Activated T-cell treated with anti-CD3 and anti-CD28 coated beads for 1 hour (primary cell): ENCODE measurements at places on chromosomes 5 and 9.

- DNase-seq: no peak
These were observed 71.2 kb upstream of the PARP8 start for GRCh38 chr5:50595199-50595598.

GRCh38 chr5:6722015-6722414 is 8.8 kb downstream of the TENT4A start:
- no peak for DNase-seq

GRCh38 chr5:154267516-154267915 is 77.0 kb downstream of the GALNT10 start:
- DNase-seq: no peak

DNA sequence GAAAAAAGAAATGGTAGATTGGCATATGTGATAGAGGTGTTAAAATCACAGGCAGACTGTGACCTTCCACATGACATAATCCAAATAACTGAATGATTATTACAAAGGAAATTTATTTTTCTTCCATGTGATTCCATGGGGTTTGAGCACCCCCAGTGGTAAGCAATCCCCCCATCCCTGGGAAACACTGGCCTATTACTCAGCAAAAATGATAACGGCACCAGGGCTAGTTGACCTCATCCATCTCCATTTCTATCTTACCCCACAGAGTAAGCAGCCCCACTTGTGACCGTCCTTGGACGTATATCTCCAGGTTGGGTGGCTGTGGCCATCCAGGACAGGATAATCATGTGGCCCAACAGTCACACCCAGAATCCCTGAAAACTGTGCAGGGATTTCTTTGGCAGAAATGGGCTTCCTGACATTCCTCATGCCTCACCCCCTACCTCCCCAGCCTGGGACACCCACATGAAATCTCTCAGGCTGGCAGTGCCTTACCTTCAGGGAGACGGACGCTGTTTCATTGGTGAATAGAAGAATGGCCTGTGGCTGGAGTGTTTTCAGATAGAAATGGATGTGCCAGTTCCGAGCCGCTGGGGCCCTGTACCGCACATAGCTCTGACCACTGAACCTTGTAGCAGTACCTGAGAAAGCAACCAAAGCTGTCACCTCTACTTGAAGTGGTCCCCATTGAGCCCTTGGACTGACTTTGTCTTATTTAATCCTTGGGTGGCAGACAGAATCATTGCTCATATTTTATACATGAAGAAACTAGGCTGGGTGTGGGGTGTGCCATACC is 69.9 kb downstream of the SLC36A1 start:
- DNase-seq: no peak

DNA sequence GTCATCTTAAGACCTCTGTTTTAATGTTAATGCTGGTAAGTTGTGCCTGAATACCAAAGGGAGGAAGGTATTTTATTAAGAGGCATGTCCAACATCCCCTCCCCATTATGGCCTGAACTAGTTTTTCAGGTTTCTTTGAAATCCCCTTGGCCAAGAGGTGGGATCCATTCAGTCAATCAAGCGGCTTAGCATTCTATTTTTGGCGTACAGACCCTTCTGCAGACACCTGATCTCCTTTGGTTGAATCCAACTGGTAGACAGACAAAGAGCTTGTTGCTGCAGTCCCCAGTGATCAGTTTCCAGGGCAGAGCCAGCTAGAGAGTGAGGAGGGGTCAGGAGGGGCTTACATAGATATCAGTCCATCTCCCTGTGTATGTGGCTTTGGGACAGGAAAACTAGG is 7.9 kb upstream of the KCNMB1 start:
- DNase-seq: no peak

DNA sequence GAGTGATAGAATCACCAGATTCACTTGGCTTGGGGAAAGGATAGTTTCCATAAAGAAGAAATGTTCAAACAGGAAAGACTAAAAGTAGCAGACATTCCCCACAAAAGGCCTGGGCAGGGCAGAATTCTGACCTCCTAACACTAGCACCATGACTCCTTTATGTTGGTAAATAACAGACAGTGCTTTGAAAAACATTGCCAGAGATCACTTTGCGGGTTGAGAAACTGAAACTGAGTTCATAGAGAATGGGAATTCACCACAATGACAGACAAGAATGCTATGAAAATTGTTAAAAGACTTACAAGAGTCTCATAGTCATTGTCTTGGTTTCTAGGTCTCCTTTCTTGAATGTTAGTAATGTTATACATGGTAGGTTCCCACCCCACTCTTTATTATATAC is 172.5 kb upstream of the GLRA1 start:
- DNase-seq: no peak

DNA sequence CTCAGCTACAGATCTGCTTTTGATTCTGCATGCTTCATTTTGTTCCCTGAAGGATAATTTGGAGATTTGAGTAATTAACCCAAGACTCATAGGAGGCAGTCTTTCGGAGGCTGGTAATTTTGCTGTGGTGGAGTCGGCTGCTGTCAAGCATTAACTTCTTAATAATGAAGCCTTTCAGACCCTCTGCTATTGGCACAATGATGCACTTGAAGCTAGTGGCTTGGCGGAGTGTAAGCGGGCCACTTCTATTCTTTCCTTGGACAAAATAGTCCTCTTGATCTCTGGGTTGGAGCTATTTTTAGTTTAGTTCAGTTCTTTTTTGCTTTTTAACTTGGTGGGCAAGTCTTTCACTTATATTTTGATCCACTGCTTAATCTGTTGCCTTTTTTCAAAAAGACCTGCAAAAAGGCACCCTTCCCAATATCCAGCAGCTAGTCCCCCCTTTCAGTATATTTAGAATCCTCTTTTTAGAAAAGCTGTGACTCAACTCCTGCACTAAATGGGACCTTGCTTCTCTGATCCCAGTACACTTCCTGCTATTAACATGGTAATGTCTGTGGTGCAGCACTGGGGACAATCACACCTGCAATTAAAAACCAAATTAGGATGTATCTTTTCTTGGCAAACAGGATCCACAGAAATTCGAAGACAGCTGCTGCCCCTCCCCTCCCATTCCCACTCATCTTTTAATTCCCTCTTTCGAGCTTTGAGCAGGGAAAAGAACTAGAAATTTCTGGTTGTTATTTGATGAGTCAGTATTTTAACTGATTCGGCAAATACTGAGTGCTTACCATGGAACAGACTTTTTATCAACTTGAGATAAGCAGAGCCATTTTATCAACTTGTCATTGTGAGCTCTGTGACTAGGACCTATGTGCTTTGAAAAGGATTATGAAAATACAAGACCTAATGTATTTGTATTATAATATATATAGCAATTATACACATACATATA is 169.4 kb upstream of the ANKRD55 start:
- no peak for DNase-seq

DNA sequence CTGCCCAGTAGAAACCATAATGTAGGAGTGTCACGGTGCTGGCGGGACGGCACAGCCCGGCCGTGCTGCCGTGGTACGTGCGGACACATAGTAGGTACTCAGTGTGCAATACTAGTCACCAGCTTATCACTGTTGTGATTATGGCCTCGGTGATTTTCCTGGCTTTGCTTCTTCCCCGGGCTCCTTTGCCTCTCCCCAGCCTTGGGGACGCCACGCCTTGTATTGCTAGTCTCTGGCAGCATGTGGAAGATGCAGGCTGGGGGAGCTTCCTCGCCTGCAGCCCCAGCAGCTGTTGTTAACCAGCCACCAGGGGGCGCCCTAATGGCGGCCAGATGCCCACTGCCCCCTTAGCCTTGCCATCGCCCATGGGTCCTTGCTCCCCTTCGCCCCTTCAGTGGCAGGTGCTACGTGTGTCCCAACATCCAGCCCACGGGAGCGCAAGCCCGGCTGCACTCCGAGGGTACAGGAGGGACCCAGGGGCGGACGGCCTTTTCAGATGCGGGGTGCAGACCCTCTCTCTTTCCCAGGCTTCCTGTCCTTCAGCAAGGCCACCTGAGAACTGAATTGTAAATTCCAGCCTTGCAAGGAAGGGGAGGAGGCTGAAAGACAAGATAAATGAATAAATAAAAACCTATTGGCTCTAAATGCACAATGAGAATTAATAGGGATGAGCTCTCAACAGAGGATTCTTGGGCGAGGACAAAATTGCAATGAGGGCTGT is 8.0 kb downstream of the NTNG2 start:
- peak; percentile 51 for DNase-seq

DNA sequence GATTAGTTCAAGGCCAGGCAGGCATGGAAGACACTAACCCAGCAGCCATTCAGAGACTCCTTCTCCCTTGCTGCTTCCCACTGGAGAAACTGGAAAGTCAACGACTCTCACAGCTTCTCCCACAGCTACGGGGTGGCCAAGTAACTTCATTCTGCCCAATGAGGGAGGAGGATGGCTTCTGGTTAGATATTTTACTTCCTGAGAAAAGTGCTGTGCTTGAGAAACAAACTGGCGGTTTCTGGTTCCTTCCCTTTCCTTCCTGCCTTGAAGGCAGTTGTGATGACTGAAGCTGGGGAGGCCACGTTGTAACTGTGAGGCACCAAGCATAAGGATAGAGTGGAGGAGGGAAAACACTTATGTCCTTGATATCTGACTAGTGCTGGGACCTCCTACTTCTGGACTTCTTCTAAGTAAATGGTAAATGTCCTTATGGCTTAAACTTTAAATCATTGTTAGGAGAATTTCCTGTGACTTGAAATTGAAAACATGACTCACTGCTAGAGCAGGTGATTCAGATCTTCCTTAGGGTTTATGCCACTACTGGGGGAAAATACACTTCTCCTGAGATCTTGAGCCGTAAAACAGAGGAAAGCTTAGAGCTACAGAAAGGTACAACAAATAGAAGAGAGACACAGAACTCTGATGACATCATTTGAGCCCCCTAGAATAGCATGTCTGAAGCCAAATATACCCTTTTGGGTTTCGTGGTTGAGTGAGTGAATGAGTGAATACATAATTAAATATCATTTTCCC is 3.1 kb upstream of the GNPDA1 start:
- peak; percentile 23 for DNase-seq

DNA sequence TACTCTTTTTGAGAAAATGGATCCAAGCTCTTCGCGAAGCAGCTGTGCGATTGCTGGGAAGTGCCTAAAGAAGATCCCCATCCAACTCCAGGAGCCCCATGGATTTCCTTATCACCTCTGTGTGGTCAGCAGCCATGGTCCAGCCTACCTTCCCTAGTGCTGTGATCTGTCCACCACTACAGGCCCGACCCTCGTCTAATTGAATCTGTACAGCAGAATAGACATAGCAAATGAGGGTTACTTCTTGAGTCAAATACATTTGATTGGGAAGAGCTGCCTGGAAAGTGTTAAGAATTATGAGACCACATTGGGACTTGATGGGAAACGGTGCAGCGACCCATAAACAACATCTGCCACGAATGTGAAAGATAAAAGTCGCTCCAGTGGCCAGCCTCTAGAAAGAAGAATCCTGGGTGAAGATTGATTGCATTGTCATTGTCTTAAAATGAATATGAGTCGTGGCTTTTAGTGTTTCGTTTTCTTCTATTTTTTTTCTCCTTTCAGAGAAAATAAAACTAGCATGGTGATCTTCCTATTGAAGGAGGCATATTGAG is 118.4 kb downstream of the PAM start:
- DNase-seq: no peak

- DNase-seq: no peak
These were observed at the start of gene SLC35D2 for GRCh38 chr9:96383165-96383942. SLC35D2 (minus strand) TSS chr9:96383711; CDS start chr9:96383634, 77 bp downstream.

DNA sequence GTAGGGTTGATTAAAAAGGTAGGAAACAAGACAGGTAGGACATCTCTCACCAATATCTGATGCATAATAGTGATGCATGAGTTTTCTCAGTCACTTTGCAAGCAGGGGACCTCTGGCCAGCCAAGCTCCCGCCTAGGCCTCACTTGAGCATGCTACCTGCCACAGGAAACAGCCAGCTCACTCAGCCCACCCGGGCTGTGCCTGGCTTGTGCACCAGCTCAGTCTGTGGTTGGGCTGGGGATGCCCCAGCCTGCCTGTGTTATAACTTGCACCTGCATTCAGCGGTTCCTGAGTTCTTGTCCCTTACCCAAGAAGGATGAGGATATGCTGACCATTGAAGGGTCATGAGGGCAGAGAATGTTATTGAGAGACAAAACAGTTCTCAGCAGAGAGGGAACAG is 172.8 kb upstream of the PLCXD3 start:
- DNase-seq: no peak

DNA sequence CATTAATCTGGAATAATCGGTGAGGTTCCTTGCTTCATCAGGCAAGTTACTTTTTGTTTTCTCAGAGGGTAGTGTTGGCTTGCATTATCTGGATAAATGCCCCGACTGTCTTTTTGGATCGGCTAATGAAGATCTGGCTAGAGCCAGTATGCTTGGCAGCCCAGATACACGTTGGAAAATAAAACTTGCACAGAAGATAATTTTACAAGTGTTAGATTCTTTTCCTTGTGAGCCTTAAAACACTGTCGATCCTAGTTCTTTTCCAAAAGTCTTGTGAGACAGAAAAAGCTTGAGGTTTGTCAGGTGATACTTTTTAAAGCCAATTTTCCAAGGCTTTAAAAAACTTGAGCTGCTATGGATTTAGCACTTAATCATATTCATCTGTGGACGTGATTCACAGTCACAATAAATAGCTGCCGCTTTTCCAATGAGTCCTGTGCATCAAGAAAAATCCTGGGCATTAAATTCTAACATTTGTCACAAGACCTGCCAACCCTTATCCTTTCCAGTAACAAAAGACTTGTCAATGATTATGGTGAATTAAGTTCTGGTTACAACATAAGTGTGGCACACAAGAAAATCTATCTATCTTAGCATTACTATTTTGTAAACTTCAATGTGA is 68.5 kb downstream of the PRLR start:
- no peak for DNase-seq

DNA sequence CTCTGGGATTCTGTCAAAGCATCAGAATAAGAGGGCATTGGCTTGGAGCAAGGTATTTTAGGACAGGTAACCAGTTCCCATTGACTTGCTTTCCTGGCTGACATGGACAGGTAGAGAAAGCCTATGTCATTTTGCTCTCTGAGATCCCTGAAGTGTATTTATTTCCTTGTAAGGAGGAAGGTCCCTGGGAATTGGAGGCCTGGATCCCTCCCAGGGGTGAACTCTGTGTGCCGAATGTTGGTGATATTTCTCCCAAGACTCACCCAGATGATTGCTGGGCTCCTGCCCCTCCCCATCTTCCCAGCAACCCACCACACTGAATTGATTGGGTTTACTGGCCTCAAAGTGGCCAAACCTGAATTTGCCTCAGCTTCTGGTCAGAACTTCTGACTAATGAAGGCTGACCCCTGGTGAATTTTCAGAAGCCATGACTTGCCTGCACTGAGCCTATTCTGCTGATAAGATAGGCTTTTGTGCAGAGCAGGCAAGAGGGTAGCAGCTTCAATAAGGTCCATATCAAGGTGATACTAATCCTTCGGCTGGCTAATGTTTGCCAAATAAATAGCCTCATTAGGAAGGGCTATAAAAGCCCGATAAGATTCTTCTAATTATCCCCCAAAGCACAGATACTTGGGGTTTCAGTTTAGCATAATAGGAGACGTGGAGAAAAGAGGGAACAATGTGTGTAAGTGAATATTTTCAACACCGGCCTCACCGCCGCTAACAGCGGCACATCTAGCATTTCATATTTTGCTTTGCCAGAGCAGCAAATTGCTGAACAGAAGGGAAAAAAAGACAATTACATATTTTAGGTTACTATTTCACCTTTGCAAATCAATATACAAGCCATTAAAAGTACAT is 152.9 kb upstream of the PITX1 start:
- no peak for DNase-seq
